Progenitor cell of endocrine pancreas (in vitro differentiated cells): ENCODE measurements at places on chromosomes 2 and 18. TPM values are rescaled to one million over a fixed set of nuclear protein-coding genes. Genes with fewer than 3 reads are reported as not detected.

DNA sequence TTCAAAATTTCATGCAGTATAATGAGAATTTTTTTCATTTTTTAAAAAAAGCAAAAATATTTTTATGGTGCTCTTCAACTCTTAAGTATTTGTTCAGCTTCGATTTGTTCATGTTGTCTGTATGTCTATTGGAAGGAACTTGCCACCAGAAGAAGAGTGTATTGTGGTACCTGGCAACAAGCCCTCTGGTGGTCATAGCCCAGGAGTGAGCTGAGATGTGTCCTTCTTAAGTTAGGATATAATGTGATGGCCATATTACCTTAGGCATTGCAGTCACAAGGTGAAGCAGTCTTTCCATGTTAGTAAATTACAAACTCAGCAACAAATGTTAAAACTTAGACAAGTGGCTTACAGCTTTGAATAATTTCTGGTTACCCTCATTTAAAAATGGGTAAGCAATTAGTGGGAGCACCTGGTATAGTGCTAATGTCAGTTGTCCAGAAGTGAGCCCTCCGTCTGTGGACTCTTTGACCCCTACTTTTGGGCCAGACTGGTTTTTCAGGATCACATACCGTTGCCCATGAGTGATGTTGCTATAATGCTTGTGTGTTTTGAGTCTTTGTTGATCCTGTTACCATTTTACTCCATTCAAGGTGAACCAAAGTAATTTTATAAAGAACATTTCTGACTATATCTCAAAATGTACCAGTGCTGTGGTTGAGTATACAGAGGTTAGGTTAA lies 57.4 kb downstream of the MYO1B start:
- H3K27ac ChIP-seq: peak overlapping the region; percentile 58
- peaks cover 23% of the 10 kb centered on the region for H3K4me1 ChIP-seq
- no peak overlapping the region for H3K4me3 ChIP-seq
- DNase-seq: no peak

DNA sequence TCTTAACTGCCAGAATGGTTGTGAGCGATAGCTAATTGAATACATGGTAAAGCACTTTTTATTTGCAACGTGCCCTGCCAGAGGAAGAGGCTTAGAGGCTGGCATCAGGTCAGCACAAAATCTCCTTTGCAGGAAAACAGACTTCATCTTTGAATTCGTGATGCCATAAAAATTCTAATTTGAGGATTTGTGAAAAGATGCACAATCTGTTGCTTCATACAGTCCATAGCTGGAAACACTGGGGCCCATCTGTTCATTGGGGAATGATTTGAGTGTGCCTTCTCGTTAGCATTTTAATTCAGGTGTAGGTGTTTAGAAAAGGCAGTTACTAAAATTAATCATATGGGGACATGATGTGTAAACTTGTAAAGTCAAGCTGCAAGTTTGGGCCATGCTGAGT lies 876.0 kb downstream of the SLC4A3 start:
- DNase-seq: no peak
- H3K36me3 ChIP-seq: no peaks in the 10 kb centered on the region
- H3K27me3 ChIP-seq: no peaks in the 10 kb centered on the region
- H3K4me3 ChIP-seq: no peak overlapping the region

- DNase-seq: no peak
- H3K4me1 ChIP-seq: no peaks in the 10 kb centered on the region
Measured at GRCh38 chr18:11167778-11168177, 18.4 kb upstream of the PIEZO2 start.

- no peak overlapping the region for H3K4me3 ChIP-seq
- peaks cover 17% of the 10 kb centered on the region for H3K4me1 ChIP-seq
- no peak overlapping the region for H3K27ac ChIP-seq
Measured at GRCh38 chr18:49170925-49171505, 220.2 kb upstream of the SMAD7 start.

- H3K4me1 ChIP-seq: peaks cover 39% of the 10 kb centered on the region
- H3K27me3 ChIP-seq: no peaks in the 10 kb centered on the region
- DNase-seq: no peak
- H3K4me3 ChIP-seq: no peak overlapping the region
- no peaks in the 10 kb centered on the region for H3K36me3 ChIP-seq
Measured at GRCh38 chr2:168461178-168461941, 5.3 kb downstream of the CERS6 start.

GRCh38 chr2:107530046-107530445 lies 296.6 kb upstream of the RGPD4 start:
- H3K27ac ChIP-seq: no peak overlapping the region
- no peaks in the 10 kb centered on the region for H3K27me3 ChIP-seq
- no peaks in the 10 kb centered on the region for H3K36me3 ChIP-seq
- no peak for DNase-seq

DNA sequence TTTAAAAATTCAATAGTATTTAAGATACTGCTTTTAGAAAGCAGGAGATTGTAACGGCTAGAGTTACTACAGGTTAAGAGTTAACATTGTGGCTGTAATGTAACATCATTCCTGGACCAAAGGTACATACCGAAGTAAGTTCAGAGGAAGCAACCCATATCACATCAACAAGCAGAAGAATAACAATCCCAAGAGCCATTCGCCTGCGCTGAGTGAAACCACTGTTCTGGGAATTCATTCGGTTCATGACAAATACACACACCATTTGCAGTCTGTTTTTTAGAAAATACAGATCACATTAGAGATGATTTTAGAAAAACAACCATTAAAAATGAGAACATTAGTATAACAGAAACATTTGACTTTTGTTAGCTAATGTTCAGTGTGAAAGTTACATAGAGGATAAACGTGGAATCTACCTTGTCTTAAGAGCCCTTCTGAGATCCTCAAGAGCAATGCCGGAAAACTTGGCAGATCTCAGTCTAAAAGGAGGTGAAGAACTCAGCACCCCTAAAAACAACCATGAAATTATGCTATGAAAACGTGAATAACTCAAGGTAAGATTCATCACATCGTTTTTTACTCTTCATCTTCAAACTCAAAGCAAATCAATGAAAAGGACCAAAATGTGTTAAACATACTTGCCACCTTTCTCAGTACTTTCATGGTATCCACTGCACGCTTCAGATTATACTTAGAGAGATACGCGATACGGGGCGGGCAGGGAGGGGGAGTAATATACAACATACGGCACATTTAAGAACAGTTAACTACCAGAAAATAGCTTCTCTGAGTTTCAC lies 1.2 kb downstream of the SLC35F5 start:
- peaks cover 13% of the 10 kb centered on the region for H3K4me1 ChIP-seq
- DNase-seq: no peak
- peaks cover 3% of the 10 kb centered on the region for H3K27me3 ChIP-seq
- peak overlapping the region; percentile 100 for H3K4me3 ChIP-seq

GRCh38 chr18:13425357-13426091 lies 207.0 kb downstream of the LDLRAD4 start:
- H3K4me1 ChIP-seq: no peaks in the 10 kb centered on the region
- DNase-seq: no peak
- no peaks in the 10 kb centered on the region for H3K36me3 ChIP-seq
- peaks cover 19% of the 10 kb centered on the region for H3K27me3 ChIP-seq

- no peak overlapping the region for H3K27ac ChIP-seq
- H3K4me1 ChIP-seq: peaks cover 14% of the 10 kb centered on the region
- H3K27me3 ChIP-seq: no peaks in the 10 kb centered on the region
- no peak overlapping the region for H3K4me3 ChIP-seq
Measured at GRCh38 chr2:209570194-209570593, 146.3 kb downstream of the MAP2 start.

DNA sequence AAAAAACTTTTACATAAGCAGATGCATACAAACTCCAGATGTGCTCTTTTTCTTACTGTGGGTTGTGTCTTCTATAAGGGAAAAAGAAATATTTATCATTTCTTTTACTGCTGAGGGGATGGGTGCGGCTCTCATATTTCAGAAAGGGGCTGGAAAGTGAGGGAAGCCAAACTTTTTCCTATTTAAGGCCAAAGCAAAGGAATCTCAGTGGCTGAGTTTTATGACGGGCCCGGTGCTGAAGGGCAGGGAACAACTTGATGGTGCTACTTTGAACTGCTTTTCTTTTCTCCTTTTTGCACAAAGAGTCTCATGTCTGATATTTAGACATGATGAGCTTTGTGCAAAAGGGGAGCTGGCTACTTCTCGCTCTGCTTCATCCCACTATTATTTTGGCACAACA lies at the start of gene COL3A1:
COL3A1 (plus strand) TSS at position 210 of the 400 bp plus-strand sequence; CDS start at position 327, 117 bp downstream.
- H3K36me3 ChIP-seq: no peaks in the 10 kb centered on the region
- H3K4me3 ChIP-seq: peak within 1 kb of the TSS; percentile 6
- DNase-seq: no peak

DNA sequence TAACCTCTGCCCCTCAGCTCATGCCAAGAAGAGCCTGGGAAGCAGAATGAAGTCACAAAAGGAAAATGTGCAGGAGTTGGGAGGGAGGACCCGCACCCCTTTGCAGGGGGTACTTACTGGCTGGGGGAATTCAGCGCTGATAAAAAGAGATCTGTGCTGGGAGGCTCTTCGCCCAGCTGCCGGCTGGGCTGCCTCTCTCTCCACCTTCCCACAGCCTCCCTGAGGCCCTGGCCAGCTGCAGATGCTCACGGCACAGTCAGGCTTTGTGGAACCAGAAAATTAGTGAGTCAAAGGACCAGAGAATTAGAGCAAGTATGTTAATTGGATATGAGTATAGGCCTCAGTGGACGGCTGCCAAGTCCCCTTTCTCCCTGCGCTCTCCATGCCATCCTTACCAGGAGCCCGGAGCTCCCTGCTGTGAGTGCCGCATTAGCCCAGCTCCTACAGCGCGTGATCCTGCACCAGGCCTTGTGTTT lies 181.7 kb upstream of the SH3BP4 start:
- peaks cover 19% of the 10 kb centered on the region for H3K4me1 ChIP-seq
- DNase-seq: no peak
- no peaks in the 10 kb centered on the region for H3K36me3 ChIP-seq
- H3K4me3 ChIP-seq: no peak overlapping the region

GRCh38 chr2:237547841-237548416 lies 18.4 kb upstream of the PRLH start:
- peaks cover 4% of the 10 kb centered on the region for H3K4me1 ChIP-seq
- no peak for DNase-seq
- H3K36me3 ChIP-seq: no peaks in the 10 kb centered on the region

DNA sequence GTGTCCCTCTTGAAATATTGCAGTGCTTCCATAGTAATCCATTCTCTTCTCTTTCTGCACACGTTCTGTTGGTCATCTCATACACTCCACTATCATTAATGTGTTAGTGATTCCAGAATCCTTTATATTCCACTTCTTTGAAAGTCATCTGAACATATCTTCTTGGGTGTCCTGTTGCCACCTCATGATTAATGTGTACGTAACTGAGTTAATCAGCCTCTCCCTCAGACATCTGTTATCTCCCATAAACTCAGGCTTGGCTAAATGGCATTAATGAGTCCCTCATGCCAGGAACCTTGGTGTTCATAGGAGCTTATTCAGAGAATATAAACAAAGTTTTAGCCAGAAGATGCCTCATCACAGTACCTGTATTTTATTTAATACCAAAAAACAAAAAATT lies 126.4 kb downstream of the NCOA1 start:
- no peaks in the 10 kb centered on the region for H3K36me3 ChIP-seq
- peaks cover 1% of the 10 kb centered on the region for H3K4me1 ChIP-seq
- H3K4me3 ChIP-seq: no peak overlapping the region
- no peak for DNase-seq
- H3K27me3 ChIP-seq: no peaks in the 10 kb centered on the region
- H3K27ac ChIP-seq: no peak overlapping the region

DNA sequence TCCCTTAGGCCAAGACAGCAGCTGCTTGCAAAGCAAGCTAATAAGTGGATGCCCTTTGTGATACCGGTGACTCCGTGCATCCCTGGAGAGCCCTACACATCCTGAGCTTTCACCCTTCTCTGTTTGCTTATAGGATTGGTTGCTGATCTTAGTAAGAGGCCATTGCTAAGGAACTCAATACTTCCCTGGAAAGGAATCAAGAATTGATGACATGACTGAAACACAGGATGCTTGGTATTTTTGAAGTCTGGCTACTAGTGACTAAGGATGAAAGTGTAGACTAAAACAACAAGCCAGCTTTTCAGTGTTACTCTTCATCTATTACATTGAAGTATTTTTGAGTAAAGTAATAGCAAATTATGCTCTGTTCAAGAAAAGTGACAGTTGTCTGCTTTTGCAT lies 123.0 kb upstream of the SERPINE2 start:
- DNase-seq: no peak
- peaks cover 5% of the 10 kb centered on the region for H3K27me3 ChIP-seq
- H3K36me3 ChIP-seq: no peaks in the 10 kb centered on the region
- no peak overlapping the region for H3K4me3 ChIP-seq
- H3K4me1 ChIP-seq: no peaks in the 10 kb centered on the region

LDLRAD4 gene
- total RNA-seq: 3.4 and 3.8 TPM in 2 replicates

RIT2 gene
- total RNA-seq: not detected in 2 replicates

ABHD3 gene
- total RNA-seq: 19.8 and 21.1 TPM in 2 replicates

TTN gene
- 12.2 and 17.3 TPM in 2 replicates for total RNA-seq

ITPRIPL1 gene
- 6.1 and 6.9 TPM in 2 replicates for total RNA-seq

ADRA2B gene
- total RNA-seq: 0.69 and 0.91 TPM in 2 replicates

ANKRD30B gene
- not detected in 2 replicates for total RNA-seq
